SW 1271 (cell line): ENCODE measurements at places on chromosomes 7 and 10.

DNA sequence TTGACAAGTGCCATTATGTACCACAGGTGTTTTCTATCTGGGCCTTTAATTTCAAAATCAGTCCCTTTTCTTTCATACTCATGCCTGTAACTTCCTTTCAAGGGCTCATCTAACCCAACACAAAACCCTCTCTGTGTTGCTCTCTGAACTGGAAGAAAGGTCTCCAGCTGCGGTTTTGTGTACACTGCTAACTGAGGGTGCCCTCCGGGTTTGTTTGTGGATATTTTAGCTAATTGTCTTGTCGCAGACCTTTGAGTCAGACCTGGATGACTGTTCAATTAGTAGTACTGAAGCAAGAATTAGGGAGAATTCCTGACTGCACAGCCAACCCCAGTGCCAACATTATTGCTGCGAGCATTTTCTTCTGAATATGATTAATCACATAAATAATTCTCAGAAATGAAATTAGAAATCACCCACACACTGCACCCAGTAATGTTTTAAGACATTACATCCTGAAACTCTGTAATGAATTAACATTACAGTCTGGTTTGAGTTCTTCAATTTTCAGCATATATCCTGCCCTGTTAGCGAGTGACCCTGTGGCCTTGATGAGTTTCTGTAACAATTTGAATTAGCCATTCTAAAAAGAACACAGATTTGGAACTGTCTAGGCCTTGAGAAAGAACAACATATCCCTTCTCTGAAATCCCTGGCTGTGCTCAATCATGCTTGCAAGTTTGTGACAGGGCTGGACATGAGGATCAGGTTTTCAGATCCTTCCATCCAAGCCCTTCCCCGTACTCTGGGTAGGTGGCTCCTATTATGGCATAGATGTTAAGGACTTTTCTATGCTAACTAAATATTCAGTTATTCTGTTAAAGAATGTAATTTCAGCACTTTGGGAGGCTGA, 460.1 kb downstream of the PLXDC2 start:
- no peak for DNase-seq

DNA sequence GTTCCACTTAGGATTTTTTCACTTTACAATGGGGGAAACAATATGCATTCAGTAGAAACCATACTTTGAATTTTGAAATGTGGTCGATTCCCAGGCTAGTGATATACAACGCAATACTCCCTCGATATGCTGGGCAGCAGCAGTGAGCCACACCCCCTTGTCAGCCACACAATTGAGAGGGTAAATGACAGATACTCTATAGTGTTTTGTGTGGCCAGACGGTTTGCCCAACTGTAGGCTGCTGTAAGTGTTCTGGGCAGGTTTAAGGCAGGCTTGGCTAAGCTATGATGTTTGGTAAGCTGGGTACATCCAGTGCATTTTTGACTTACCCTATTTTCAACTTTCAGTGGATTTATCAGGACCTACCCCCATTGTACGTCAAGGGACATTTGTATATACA, 169.6 kb upstream of the KIAA1217 start:
- no peak for DNase-seq

DNA sequence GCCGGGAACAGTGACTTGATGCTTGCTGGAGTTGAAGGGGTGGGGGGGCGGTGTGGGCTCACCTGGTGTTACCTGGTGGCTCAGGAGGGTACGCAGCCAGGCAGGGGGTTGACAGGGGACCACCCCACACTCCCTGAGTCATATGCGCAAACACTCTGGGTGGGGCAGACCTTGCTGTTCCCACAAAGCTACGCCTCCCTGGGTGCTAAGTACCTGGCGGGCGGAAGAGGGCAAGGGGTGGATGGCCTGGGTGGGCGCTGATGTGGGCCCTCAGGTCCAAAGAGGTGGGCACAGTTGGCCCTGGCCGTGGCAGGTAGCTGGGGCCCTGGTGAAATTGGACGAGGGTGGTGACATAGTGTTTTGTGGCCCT, 13.9 kb downstream of the STX1A start:
- DNase-seq = no peak

- DNase-seq = no peak
Observed at GRCh38 chr7:91504919-91505318, 240.7 kb downstream of the FZD1 start.

- DNase-seq = no peak
Observed at GRCh38 chr10:101668566-101668965, 26.4 kb downstream of the FBXW4 start.

DNA sequence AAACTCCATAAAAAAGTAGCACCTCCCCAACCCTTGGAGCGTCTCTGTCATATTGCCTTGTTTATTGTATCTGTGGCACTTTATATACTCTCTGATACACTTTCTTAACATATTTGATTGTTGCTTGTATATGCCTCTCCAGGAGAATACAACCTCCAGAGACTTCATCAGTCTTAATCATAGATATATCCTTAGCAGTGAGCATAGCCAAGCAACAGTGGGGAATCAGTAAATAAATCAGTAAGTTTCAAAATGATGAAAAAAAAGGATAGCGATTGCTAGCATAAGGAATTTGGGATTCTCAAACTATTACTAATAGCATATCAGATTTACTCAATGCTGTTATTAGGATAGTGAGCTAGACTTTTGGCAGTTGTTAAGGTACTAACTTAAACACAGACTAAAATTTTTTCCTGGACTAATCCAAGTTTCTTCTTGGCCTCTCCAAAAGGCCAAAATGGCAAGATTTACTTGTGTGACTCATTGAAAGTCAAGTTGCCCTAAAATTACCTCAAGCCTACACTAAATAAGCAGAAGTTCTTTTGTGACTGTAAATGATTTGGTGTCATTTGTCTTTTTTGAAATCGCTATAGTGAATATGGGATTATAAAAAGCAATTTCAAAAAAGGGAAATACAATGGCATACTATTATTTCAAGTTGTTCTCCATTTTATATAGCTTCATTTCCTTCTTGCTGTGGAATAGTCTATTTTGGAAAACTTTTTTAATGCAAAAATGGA, 177.9 kb downstream of the CHN2 start:
- DNase-seq = no peak

GRCh38 chr7:84231157-84231556, 36.6 kb upstream of the SEMA3A start:
- no peak for DNase-seq

GRCh38 chr10:94777886-94778458, 15.5 kb downstream of the CYP2C19 start:
- no peak for DNase-seq
